Activated T-cell treated with anti-CD3 and anti-CD28 coated beads for 1 hour (primary cell): ENCODE measurements at places on chromosomes 13 and 19.
A peak's percentile ranks its signal among the peaks of the same experiment; 100 is the strongest.

DNA sequence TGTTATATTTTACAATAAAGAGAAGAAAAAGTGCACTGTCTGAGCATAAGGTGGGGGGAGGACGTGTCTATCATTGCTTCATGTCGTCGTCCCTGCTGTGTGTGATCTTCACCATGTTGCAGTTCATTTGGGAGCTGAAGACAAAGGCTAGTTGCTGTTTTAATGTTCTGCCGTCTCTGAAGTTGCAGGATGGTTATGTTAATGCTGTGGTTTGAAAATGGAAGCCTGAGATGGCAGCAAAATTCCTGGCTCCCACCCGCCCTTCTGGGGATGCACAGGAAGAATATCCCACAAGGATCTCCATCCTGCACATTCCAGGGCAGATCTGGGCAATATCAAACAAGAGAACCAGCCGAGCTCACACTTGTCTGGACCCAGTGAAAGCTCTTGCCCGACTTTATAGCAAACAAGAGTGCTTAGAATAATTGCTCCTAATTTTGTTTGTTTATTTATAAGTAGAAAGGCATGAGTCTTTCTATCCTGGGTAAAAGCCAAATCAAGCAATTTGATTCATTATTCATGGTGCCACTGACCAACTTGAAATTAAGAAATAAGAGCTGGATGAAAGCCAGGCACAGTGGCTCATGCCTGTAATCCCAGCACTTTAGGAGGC, 110.3 kb upstream of the ABCC4 start:
- no peak for DNase-seq

GRCh38 chr13:88257706-88258105, 586.5 kb downstream of the SLITRK5 start:
- no peak for DNase-seq

DNA sequence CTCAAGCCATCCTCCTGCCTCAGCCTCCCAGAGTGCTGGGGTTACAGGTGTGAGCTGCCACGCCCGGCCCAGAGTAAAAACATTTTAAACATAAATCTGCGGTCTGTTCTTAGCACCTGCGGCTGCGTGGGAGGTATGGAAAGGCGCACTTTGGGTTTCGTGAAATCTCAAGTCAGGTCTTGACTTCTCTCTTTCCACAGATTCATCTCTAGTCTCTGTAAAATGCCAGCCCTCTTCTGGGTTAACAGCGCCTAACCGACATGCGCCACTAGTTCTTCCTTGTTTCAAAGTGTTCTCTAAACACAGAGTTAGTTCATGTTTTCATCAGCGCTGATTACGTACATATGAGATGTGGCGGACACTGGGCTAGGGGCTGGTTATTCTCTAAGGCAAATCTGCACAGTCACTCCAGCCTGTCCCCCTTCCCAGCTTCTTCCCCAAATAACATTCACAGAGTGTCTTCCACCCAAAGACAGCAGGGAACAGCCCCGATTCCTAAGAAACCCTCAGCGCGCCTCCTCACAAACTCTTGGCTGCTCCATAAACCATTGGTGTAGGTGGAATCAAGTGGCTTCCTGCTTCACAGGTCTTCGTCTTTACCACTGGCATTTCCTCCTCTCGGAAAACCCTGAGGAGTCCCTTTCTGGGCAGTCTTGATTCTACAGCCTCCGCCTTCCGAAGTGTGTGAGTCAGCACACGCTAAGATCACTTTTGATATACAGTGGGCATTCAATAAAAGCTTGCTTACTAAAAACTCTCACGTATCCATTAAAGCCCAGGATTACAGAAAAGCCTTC, 1.4 kb downstream of the PARP4 start:
- DNase-seq = peak; percentile 14

GRCh38 chr13:100454876-100455275, 133.7 kb downstream of the GGACT start:
- DNase-seq = no peak

DNA sequence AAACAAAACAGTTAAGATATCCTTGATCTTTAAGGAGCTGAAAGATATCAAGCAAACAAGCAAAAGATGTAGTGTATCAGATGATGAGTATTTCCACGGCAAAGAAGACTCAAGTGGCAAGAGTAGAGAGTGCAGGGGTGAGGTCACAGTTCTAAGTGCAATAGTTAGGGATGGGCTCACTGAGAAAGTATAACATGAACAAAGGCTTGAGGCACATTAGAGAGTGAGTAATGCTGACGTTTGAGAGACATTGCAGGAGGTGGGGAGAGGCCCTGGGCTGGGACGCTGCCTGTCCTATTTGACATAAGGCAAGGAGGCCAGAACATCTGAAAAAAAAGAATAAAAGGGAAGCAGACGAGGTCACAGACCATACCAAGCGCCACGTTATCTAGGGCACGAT, 1.4 kb downstream of the DUXA start:
- DNase-seq = no peak

DNA sequence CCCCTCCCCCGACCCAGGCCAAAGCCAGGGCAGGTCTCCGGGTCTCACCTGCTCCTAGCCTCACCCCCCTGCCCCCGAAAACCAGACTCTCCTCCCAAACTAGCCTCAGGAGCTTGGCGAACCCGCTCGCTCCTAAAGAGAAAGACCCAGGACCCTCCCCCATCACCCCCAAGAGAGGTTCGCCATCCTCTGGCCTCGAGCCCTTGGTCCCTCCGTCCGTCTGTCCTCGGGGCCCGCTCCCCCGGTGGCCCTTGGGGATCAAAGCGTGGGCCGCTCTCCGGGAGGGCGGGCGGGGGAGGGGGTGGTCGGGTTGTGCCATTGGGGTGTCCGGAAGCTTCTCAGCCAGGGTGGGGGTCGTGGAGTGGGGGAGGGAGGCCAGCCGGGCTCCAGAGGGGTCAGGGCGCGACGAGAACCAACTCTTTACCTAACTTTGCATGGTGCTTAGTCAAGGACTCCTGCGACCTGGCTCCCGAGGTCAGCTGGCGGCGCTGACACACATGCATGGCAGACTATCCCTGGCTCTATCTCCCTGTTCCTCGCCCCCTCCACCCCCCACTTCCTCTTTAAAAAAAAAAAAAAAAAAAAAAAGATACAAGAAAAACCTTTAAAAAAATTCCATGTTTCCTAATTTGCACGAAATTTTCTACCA, 15.6 kb downstream of the SMIM24 start:
- DNase-seq = no peak

- DNase-seq = no peak
These were observed 336.0 kb downstream of the TBC1D4 start for GRCh38 chr13:75145927-75146326.

GRCh38 chr13:20002787-20003186, 44.3 kb downstream of the ZMYM2 start:
- no peak for DNase-seq

- no peak for DNase-seq
These were observed 33.9 kb upstream of the SLC7A10 start for GRCh38 chr19:33259539-33259938.

GRCh38 chr19:54152267-54152666, 7.3 kb downstream of the LENG1 start:
- no peak for DNase-seq

DNA sequence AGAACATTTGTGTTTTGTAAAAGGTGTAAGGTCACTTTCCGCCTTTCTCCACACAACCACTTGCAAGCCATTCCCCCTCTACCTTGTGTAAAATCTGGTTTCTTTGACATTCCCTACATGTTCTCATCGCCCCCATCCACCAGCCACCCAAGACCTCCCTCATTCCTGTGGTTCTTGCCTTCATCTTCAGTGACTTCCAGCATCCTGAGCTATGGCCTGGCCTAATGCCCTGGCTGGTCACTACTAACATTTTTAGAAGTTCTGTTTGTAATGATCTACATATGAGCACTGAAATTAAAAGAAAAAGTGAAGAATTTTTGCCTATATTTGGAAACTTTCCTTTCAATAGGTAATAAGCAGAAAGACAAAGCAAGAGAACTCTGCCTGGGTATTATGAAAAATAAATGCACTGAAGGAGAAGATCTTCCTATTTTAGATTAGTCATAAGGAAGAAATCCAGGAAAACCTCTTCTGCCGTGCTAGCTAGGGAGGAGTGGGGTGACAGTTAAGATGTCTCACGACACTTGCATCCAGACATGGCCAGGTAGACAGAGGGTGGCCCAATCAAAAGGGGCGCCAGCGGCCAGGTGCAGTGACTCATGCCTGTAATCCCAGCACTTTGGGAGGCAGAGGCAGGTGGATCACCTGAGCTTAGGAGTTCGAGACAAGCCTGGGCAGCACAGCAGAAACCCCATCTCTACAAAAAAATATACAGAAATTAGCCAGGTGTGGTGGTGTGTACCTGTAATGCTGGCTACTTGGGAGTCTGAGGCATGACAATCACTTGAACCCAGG, 28.1 kb upstream of the MPHOSPH8 start:
- no peak for DNase-seq

DNA sequence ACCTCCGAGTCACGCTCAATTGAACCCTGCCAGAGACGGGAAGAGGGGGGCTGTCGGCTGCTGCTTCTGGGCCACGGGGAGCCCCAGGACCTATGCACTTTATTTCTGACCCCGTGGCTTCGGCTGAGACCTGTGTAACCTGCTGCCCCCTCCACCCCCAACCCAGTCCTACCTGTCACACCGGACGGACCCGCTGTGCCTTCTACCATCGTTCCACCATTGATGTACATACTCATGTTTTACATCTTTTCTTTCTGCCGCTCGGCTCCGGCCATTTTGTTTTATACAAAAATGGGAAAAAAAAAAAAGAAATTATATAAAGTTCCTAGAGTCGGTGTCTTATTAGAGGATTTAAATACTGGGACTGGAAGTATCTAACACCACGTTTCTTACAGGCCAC, 11.7 kb downstream of the TRIP10 start:
- no peak for DNase-seq

DNA sequence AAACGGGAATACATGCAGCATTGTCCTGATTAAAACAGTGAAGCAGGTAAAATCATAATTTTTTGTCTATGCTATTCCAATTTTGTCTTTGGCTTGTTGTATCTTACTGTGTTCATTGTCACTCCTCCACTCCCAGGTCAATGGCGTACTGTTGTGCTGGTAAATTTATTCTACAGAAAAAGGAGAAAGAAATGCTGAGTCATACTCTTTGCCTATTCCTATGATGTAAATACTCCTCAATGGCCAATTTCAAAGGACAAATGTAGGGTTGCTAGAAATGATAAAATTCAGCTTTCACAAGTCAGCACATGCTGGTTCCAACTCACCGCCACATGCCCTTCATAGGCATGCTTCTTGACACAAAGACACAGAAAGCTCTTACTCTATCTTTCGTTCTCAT, 694.4 kb upstream of the PCDH20 start:
- no peak for DNase-seq

DNA sequence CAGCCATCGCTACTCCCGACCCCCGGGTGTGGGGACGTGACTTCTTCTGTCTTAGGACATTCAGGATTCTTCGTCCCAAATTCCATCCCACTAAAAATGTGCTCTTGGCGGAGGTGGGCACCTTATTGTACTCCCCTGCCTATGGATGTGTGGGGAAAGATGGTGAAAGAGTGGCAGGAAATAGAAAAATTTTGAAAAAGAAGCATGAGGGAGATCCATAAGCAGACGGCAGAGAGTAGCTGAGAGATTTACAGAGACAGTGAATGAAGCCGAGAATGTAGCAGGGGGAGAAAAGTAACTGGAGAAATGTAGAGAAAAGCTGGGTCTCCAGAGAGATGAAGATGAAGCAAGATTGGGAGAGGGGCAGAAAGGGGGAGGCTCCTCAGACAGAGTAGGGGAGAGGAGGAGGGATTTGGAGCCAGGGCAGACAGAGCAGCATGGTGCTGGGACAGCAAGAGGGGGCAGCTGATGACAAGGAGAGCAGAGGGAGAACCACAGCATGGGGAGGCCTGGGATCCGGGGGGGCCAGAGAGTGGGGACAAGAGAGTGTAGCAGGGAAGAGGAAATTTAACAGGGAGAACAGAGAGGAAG, 843 bp downstream of the ZNF610 start:
- no peak for DNase-seq

DNA sequence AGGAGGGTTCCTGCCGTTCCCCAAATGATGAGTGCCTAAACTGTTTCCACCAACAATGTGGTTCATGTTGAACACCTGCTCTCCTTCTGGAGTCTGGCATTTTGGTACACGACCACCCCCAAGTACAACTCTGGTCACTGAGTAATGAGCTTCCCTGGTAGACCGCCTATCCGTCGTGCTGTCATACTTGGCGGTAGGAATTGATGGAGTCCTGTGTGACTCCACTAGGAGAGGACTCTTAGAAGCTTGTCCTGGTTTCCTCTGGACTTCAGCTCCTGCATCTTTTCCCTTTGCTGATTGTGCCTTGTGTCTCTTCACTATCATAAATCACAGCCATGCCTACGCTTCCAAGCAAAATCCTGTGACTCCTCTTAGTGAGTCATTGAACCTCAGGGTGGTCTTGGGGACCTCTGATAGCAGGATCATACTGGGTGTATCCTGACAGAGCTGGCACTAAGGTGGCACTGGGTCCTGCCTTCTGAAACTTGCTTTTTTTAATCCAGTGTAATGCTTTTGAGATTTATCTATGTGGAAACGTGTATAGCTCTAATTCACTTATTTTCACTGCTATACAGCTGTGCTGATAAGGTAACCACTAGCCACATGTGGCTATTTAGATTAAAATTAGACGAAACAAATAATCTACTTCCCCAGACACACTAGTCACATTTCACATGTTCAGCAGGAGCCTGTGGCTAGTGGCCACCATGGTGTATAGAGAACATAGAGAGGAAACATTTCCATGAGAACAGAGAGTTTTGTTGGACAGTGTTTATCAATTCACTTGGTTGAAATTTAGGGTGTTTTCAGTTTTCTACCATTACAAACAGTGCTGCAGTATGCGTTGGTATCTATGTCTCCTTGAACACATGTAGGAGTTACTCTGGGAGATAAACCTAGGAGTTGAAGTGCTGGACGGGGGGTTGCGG, 6.1 kb upstream of the ASF1B start:
- no peak for DNase-seq

GRCh38 chr19:55341171-55341588, 1.5 kb downstream of the KMT5C start:
- DNase-seq = no peak

DNA sequence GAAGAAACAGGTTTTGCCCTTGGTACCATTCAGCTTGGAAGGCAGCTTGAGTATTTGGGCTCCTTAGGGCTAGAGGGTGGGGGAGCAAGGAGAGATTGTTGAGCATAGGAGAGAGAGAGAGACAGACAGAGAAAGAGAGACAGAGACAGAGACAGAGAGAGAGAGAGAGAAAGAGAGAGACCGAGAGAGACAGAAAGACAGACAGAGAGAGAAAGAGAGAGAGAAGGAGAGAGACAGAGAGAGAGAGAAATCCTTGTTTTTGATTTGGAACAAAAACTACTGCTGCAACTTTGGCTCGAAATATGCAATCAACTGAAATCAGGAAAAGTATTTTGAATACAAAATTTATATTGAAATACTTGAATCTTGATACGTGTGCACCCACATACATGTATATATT, 85.8 kb upstream of the ZNF536 start:
- DNase-seq = no peak
